Cortex of kidney (tissue), 1 donor: ENCODE measurements at places on chromosomes 16 and 17.

DNA sequence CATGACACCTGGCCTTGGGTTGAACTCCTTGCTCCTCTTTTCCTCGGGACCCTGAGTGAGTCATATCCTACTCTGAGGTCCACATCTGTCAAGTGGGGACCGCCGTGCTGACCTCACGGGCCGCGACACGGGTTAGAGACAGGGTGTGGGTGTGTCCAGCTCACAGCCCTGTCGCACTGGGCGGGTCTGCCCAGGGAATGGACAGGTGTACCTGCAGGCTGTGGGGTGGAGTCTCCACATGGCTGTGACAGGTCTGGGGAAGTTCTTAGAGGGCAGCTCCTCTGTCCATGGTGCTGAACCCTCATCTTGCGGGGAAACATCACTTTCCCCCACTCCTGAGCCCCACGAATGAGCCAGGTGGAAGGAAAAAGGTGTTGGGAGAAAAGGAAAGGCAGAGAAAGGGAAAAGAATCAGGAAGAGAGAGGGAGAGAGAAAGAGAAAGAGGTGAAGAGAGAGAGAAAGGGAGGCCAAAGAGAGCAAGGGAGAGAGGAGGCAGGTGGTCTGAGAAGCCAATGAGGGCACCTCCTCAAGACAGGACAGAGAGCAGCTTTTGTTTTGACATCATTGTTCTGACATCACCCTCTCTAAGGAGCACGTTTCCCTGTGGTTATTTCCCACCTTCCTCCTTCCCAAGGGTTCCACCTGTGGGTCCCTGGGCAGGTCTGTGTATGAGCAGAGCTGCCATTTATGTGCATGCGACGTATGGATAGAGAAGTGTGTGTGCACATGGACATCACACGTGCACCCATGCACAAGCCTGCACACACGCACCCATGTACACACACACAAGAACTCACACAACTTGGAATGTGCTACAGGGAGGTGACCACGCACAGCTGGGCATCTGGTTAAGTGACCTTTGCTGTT, 32.6 kb upstream of the CBFA2T3 start:
- DNase-seq, result no peak

DNA sequence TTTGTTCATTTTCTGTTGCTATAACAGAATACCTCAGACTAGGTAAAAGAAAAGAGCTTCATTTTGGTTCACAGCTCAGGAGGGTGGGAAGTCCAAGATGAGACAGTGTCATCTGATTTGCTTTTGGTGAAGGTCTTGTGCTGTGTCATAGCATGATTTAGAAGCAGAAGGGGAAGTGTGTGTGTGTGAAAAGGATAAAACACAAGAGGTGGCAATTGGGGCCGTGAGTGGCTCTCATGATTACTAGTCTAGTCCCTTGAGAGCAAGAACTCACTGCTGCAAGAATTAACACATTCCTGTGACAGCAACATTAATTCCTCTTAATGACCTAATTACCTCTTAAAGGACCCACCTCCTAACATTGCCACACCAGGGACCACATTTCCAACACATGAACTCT, 8.3 kb downstream of the SLC35G3 start:
- DNase-seq, result no peak

- no peak for DNase-seq
Observed at GRCh38 chr16:19515757-19516156, 6.1 kb downstream of the GDE1 start.

GRCh38 chr16:49411121-49411970, 37.7 kb downstream of the C16orf78 start:
- DNase-seq, result no peak

GRCh38 chr16:69773260-69773947, 11.3 kb downstream of the WWP2 start:
- DNase-seq, result no peak

DNA sequence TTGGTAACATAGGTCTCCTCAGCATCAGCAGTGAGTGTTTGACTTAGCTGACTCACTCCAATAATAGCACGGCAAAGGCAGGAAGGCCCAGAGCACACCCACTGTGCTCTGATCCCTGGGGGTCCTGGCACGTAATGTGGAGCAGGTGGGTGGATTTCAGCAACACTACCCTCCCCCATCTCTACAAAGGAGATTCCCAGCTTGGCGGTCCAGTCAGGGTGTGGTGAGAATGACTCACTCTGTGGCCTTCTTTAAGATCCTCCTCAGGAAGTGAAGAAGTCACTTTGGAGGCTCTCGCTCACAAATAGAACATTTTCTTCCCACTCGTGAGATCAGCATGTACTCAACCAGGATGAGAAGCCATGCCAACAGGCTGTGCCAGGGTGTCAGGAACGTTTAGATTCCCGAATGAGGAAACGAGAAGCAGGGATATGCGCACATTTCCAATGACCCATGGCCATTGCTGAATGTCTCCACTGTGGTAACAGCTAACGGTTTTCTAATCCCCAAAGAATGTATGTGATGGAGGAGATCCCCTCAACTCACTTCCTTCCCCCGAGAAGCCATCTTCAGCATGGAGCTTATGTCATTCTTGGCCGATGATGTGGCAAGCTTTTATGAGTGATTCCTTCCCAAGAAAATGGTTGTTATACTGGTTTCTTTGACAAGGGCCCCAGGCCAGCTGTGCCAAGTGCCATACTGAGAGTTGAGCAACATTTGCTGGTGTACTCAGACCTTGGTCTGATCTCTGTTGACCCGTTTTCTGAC, 365.2 kb downstream of the C16orf95 start:
- no peak for DNase-seq

GRCh38 chr16:83355570-83356218, 452.1 kb upstream of the HSBP1 start:
- no peak for DNase-seq

DNA sequence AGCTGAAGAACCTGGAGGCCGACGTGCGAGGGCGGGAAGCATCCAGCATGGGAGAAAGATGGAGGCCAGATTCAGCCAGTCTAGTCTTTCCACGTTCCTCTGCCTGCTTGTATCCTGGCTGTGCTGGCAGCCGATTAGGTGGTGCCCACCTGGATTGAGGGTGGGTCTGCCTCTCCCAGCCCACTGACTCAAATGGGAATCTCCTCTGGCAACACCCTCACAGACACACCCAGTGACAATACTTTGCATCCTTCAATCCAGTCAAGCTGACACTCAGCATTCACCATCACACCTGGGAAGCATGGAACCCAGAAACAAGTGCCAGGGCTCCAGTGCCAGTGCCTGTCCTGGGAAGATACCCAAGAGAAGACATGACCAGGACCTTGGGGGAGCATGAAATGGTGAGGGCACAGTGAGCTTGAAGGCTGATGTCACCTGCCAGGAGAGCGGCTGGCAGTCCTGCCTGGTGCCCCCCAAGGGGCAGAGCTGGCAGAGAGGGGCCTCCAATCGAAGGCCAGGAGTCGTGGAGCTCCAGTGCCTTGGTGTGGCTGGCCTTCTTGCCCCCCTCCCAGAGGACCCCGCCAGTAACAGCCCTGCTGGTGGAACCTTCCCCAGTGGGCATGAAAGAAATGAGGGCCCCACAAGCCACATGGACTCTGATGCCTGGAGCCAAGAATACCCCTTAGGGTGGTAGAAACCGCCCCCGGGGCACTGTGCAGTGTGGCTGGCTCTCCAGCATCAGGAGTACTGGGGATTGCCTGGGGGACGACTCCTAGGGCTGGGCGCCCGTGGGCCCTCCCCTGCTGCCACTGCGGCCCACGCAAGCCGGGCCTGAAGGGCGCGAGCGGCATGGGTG, 643 bp upstream of the NPB start:
- DNase-seq, result no peak

DNA sequence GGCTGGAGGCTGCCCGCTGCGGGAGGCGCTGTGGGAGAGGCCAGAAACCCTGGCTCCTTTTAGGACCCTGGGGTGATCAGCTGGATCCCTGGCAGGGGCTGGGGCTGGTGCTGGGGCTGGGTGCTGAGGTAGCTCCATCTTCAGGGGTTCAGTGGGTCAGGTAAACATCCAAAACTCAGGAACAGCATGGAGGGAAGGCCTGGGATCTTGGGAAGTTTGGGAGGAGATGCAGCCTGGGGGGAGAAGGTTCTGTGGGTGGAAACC, 21.0 kb downstream of the ADGRG5 start:
- DNase-seq, result no peak

DNA sequence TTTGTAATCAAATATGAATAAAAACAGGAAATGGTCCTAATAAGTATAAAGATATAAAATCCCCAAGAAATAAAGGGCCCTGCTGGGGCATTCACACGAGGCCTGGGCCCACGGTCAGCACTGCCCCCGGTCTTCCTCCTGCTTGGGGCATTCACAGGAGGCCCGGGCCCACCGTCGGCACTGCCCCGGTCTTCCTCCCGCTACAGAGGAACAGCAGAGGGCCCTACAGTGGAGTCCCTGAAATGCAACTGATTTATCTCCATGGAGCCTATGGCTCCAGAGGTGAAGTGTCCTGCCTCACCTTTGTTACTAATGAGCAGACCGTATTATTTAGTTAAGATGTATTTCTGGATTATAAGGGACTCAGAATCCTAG, 46.5 kb downstream of the MAP1LC3B start:
- no peak for DNase-seq

DNA sequence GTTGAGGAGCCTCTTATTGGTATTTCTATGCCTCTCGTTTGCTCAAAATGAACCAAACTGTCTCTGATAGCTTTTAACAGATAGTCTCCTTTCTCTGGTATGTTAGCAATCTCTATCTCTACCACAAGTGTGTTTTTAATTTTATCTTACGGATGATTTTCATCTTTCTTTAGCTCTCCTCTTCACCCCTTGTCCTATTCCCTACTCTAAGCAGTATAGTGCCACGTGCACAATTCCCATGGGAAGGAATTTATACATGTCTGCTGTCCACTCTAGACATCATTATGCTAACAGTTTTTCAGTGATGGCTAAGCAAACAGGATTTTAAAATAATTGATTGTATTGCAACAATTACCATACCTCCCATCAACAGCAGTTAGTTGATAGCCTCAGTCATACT, 177.3 kb downstream of the CYB561 start:
- no peak for DNase-seq

GRCh38 chr16:14244196-14245010, 173.3 kb downstream of the MRTFB start:
- DNase-seq, result no peak

DNA sequence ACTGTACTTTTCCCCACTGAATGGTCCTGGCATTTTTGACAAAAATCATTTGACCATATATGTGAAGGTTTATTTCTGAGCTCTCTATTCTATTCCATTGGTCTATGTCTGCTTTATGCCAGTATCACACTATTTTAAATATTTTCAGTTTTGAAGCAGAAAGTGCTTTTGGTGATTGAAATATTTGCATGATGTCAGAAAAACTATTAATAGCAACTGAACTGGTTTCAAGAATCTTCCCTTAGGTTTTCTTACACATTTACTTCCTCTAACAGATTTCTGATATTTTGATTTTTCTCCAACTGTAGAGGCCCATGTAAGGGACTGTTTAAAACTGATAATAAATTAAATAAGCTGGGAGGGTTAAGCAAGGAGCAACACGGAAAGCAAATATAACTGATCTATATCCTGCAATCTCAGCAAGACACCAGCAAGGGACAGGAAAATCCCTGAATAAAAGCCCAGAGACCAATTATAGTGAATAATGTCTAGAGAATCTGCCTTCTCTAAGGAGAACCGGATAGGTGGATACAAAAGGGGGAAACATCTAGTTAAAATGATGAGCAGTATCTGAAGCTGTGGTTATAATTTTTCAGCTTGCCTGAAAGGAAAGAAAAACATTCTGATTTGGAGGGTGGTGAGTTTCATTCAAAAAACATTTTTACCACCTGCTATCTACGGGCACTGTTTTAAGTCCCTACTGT, 80.9 kb upstream of the STAC2 start:
- DNase-seq, result no peak

GRCh38 chr17:32396343-32396742, 46.4 kb downstream of the ZNF207 start:
- DNase-seq, result no peak

DNA sequence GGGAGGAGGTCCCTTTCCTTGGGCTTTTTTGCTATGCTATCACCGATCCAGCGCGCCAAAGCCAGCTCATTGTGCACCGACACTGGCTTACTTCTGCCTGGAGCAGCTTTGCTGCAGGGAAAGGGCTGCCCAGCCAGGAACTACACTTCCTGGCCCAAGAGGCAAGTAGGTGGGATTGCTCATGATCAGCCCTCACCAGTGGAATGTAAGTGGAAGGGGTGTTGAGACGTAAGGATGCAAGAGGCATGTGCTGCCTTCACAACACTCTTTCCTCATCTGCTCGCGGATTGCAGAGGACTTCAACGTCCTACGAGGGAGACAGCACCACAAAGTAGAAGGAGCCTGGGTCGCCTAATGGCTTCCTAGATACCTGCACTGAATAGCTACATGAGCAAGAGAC, 104.3 kb upstream of the FOXF1 start:
- DNase-seq, result no peak

- DNase-seq, result no peak
Observed at GRCh38 chr17:75848523-75849278, 4.5 kb upstream of the UNC13D start.

- no peak for DNase-seq
Observed at GRCh38 chr16:50668368-50669008, 12.6 kb downstream of the SNX20 start.

DNA sequence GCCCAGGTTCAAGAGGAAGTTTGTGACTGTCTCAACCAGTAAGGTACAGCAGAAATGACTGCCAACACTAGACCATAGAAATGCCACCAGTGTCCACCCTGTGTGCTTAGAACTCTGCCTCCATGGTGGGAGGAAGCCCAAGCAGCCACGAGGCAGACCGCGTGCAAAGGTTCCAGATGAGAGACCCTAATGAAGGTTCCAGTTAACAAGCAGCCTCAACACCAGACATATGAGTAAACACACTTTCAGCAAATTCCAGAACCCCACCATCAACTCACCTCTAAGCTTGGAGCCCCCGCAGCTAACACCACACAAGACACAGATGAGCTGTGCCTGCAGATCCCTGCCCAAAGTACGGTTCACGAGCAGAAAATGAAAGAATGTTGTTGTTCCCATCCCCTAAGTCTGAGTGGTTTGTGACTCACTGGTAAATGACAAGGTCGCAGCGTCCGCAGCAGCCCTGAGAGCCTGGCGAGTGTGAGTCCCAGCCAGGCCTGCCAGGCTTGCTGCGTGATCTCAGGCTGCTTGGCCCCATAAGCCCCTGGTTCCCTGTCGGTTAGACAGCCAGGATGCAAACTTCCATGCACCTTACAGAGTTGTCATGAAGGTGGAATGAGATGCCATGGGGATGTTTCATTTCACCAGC, 193.7 kb downstream of the C16orf95 start:
- no peak for DNase-seq
